ENCODE measurements at places on chromosomes 11 and 22. TPM values are rescaled to one million over a fixed set of nuclear protein-coding genes. Genes with fewer than 3 reads are reported as not detected.

MYBPC3 gene
- total RNA-seq = not detected

OR51B4 gene
- 12.8 TPM for total RNA-seq

C11orf65 gene
- total RNA-seq = 0.28 TPM

GRAP2 gene
- not detected for total RNA-seq

MYRF gene
- total RNA-seq = 1.4 TPM
